ENCODE measurements at places on chromosomes 11 and 22.

GRCh38 chr11:64643256-64643881 is 52.3 kb downstream of the SLC22A12 start:
- no peak for DNase-seq

DNA sequence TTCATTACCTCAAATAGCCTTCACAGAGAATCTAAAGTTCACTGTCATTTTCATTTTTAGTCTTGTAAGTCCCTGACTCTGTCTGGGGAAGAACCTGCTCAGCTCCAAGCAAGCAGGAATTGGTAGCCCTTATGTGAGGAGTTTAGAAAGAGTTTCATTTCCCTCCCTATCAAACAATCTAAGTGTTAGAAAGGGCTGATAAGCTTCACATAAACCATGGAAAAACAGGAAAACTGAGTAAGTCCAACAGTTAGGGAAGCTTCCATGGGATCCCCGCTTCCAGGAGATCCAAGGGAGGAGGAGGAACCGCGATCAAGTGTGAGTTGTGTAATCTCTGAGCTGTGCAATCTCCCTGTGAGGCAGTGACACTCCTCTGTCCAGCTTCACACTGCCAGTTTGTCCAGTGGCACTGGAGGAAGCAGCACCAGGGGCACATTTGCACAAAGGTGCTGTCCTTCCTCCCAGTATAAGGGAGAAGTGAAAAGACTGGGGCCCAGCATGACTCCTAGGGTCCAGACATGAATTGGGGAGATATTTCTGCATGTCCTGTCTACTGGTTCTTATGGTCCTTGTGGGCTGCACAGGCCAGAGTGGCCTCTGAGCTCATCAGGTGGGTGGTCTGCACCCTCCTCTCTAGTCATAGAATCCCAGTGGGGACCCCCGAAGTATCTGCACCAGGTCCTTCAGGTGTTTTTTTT is 4.3 kb downstream of the PRAME start:
- DNase-seq: no peak

GRCh38 chr11:62399172-62399877 is 19.5 kb upstream of the SCGB1A1 start:
- no peak for DNase-seq

DNA sequence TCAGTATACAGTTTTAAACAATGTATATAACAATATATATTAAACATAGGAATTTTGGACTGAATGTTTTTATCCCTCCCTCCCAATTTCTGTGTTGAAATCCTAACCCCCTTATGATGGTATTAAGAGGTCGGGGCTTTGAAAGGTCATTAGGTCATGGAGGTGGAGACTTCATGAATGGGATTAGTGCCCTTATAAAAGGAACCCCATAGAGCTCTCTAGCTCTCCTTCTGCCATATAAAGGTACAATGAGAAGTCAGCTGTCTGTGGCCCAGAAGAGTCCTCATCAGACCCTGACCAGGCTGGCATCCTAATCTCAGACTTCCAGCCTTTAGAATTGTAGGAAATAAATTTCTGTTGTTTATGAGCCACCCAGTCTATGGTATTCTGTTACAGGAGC is 6.5 kb downstream of the NNMT start:
- DNase-seq: no peak

DNA sequence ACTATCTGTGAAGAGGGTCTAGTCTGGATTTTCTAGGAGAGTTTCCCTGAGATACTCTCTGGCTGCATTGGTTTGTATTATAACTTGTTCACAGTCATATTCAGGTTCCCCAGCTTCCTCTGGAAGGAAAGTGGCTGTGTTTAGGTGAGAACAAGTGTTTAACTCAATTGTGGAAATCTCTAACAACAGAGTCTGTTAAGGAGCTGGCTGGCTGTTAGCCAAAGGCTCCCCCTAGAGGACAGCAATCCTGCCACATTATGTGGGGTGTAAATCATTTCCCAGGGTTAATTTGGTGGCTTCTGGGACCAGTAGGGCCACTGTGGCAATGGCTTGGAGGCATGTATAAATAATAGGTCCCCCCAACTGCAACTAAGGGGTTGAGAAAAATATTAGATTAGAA is 18.4 kb downstream of the MS4A6E start:
- peak; percentile 54 for DNase-seq

GRCh38 chr11:69920345-69921127 is 101.3 kb upstream of the FGF3 start:
- DNase-seq: no peak

DNA sequence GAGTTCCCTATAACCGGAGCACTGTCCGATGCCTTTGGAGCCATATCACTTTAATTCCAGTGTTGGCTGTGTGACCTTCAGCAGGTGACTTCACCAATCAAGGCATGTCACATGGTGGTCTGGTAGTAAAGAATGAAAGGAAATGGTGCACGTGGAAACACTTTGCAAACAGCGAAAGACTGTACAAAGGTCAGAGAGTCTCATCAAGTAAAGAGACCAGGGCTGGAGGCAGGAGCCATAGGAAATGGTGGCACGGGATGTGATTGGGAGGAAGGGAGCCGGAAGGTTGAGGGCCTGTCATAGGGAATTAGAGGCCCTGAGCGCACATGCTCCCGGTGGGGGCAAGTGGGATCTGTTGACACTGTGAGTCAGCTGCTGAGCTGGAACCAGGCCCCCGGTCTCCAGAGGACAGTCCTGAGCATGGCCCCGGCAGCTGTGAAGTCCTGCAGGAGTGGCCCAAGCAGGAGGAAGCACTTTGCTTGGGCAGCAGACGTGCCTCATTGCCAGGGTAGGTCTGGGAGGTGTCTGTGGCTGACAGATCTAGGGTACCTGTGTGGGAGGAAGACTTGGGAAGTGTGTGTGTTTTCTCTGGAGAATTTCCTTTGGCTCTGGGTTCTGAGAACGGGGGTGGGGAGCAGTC is 2.0 kb downstream of the DAGLA start:
- DNase-seq: no peak

DNA sequence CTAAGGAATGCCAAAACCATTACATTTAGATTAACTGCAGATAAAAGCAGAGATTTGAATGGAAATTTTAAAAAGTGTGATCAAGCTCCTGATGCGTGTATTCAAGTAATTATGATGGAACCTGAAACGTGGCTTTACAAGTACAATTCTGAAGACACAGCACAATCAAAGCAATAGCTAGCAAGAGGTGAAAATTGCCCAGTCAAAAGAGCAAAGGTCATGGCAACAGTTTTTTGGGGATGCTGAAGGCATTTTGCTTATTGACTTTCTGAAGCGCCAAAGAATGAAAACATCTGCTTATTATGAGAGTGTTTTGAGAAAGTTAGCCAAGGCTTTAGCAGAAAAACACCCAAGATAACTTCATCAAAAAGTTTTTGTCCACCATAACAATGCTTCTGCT is 389.6 kb upstream of the TENM4 start:
- DNase-seq: no peak
